SJCRH30 (cell line): ENCODE measurements at places on chromosomes 12 and 14. TPM values are rescaled to one million over a fixed set of nuclear protein-coding genes. Genes with fewer than 3 reads are reported as not detected.

The TAS2R7 gene
- 0.12 TPM in 1 of 2 replicates, not detected in the other for total RNA-seq

The RTN1 gene
- 0.46 and 0.49 TPM in 2 replicates for total RNA-seq

The DTX3 gene
- 157 and 192 TPM in 2 replicates for total RNA-seq

The CEBPE gene
- not detected in 2 replicates for total RNA-seq

The EID3 gene
- 0.48 and 0.63 TPM in 2 replicates for total RNA-seq

- H3K36me3 ChIP-seq: no peaks in the 10 kb centered on the region
- no peak overlapping the region for H3K27ac ChIP-seq
- H3K27me3 ChIP-seq: no peaks in the 10 kb centered on the region
- no peaks in the 10 kb centered on the region for H3K4me1 ChIP-seq
Observed at GRCh38 chr12:109236257-109236656, 72.8 kb downstream of the FOXN4 start.

- peaks cover 26% of the 10 kb centered on the region for H3K4me1 ChIP-seq
- no peaks in the 10 kb centered on the region for H3K36me3 ChIP-seq
- no peaks in the 10 kb centered on the region for H3K27me3 ChIP-seq
- H3K27ac ChIP-seq: peak overlapping the region; percentile 46
- peak; percentile 57 for DNase-seq
Observed at GRCh38 chr14:68011406-68012028, 191.9 kb downstream of the RAD51B start.

DNA sequence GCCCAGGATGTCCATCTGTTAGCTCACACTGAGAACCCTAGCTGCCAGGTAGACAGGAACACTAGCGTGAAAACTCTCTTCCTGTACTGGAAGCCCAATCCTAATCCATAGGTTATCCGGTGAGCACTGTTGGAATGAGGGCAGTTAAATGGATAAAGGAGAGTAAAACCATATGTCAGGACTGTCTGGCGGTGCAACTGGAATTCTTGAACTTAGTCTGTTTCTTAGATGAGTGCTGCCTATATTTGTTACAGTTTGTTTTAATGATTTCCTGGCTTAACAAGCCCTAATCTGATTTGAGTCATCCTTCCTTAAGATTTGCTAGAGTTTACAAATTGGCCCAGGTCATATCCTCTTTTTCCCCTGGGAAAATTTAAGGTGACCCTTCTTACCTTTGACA is 104.7 kb downstream of the ANO4 start:
- no peak overlapping the region for H3K27ac ChIP-seq
- no peak for DNase-seq
- no peaks in the 10 kb centered on the region for H3K27me3 ChIP-seq
- H3K4me3 ChIP-seq: no peak overlapping the region

DNA sequence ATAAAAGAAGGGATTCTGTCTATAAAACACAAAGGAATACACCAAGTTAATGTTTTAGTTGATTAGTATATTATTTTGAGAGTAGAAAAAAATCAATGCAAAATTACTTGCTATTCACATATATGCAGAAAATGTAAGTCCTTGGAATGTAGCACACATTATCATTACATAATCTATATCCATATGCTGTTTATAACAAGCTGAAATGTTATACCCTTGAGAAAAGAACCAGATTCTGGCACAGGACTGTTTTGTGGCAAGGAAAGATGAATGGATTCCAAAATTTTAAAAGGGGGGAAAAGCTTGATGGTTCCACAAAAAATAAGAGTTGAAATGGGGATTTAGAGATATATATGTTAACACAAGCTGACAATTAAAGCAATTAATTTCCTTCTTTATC is 153.6 kb downstream of the MSRB3 start:
- no peak for DNase-seq
- no peaks in the 10 kb centered on the region for H3K27me3 ChIP-seq
- no peak overlapping the region for H3K4me3 ChIP-seq
- H3K36me3 ChIP-seq: no peaks in the 10 kb centered on the region
- no peak overlapping the region for H3K27ac ChIP-seq
- H3K4me1 ChIP-seq: peaks cover 35% of the 10 kb centered on the region

DNA sequence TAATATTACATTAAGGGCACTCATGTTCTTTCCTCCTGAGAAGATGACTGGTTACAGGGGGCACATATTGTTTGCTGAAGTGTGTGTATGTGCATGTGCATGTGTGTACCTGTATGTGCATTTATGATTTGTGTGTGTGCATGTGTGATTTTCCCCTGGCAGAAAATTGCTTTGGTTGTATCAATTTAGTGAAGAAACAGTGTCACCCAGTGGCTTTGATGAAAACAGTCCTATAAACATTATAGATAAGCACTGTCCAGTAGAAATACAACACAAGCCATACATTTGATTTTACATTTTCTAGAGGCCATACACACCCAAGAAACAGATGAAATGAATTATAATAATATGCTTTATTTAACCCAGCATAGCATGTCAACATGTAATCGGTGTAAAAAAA is 8.6 kb downstream of the PDE3A start:
- H3K27ac ChIP-seq: no peak overlapping the region
- no peaks in the 10 kb centered on the region for H3K4me1 ChIP-seq
- no peaks in the 10 kb centered on the region for H3K36me3 ChIP-seq
- H3K4me3 ChIP-seq: no peak overlapping the region

- peak; percentile 17 for DNase-seq
- no peaks in the 10 kb centered on the region for H3K36me3 ChIP-seq
- H3K27me3 ChIP-seq: 0 out of 2 replicates have a peak, but pooled peaks cover 8% of the 10 kb centered on the region
- peaks cover 10% of the 10 kb centered on the region for H3K4me1 ChIP-seq
- no peak overlapping the region for H3K27ac ChIP-seq
Observed at GRCh38 chr14:99634443-99634842, 10.5 kb upstream of the HHIPL1 start.

DNA sequence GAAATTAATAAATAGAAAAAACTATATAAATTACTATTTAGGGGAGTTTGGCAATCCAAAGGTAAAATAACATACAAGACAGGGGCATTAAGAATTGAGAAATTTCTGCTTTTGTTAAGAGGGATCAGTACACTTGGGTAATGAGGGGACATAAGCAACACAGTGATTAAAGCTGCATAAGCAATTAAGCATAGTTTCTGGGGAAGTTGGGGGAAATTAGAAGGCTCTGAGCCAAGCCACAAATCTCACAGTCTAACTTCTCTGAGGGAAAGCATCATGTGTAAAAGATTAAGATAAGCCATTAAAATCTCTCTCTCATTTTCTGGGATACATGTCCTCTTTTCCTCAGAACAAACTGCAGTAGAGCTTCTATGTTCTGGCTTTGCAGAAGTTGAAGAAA is 533.9 kb upstream of the LRFN5 start:
- H3K4me3 ChIP-seq: no peak overlapping the region
- no peaks in the 10 kb centered on the region for H3K4me1 ChIP-seq
- no peak for DNase-seq
- H3K27ac ChIP-seq: no peak overlapping the region

DNA sequence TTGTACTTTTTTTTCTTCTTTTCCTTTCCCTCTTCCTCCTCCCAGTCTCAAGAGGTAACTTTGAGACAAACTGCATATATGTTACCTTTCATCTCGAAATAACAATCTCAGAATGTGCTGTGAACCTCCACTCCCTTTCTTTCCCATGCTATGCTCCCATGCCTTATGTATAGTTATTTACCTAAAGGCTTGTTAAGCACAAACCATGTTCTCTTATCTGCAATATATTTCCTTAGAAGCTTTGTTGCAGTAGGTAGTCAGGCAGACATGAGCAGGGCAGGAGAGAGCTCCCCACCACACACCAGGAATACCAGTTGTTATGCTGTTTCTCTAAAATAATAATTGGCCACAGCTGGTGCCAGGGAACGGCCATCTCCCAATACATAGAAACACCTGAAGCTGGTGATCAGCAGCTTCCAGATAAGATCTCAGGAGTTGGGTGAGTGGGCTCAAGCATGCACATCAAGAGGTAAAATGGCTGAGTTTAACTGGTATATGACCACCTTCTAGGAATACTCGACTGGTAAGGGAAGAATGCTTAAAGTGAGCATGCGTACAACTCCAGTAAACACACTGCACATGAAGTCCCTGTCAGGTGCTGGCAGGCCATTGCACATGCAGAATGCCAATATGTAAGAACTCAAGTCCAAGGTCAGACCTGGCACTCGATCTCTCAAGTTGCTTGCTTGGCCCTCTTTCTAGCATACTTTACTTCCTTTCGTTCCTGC is 14.8 kb upstream of the DHRS2 start:
- H3K36me3 ChIP-seq: no peaks in the 10 kb centered on the region
- no peaks in the 10 kb centered on the region for H3K4me1 ChIP-seq
- H3K27ac ChIP-seq: no peak overlapping the region
- H3K27me3 ChIP-seq: no peaks in the 10 kb centered on the region

- no peaks in the 10 kb centered on the region for H3K4me1 ChIP-seq
- H3K4me3 ChIP-seq: no peak overlapping the region
- no peak for DNase-seq
- no peak overlapping the region for H3K27ac ChIP-seq
- no peaks in the 10 kb centered on the region for H3K27me3 ChIP-seq
Observed at GRCh38 chr12:78560633-78561032, 303.9 kb upstream of the SYT1 start.

- no peaks in the 10 kb centered on the region for H3K4me1 ChIP-seq
- H3K27me3 ChIP-seq: no peaks in the 10 kb centered on the region
- H3K36me3 ChIP-seq: no peaks in the 10 kb centered on the region
- no peak overlapping the region for H3K4me3 ChIP-seq
Observed at GRCh38 chr12:1881936-1882335, 36.5 kb downstream of the CACNA2D4 start.

GRCh38 chr14:101080922-101081593 is 177.5 kb upstream of the RTL1 start:
- peaks cover 10% of the 10 kb centered on the region; the same call in 1 of the 2 replicates for H3K4me1 ChIP-seq
- no peak overlapping the region for H3K4me3 ChIP-seq
- no peak for DNase-seq

GRCh38 chr14:21072781-21073339 is 2.8 kb downstream of the ARHGEF40 start:
- no peak overlapping the region for H3K27ac ChIP-seq
- no peak overlapping the region for H3K4me3 ChIP-seq
- no peak for DNase-seq
- peaks cover 38% of the 10 kb centered on the region for H3K36me3 ChIP-seq

DNA sequence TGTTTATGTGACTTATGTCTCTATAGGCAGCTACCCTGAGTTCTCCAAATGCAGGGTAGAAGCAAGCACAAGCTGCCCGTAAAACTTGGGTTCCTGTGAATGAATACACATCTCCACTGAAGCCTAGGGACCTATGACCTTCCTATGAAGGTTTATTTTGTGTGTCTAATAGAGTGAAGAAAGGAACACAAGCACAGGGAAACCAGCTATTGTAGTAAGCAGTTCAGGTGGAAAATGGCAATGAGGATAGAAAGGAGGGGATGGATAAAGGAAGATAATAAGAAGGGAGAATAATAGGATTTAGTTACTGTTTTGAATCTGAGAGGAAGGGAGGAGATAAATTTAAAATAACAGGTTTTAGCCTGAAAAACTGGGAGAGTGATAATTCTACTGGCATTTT is 2.4 kb downstream of the PFKM start:
- H3K27ac ChIP-seq: no peak overlapping the region
- no peak for DNase-seq
- H3K27me3 ChIP-seq: peaks cover 11% of the 10 kb centered on the region
- H3K4me3 ChIP-seq: no peak overlapping the region
- no peaks in the 10 kb centered on the region for H3K36me3 ChIP-seq

DNA sequence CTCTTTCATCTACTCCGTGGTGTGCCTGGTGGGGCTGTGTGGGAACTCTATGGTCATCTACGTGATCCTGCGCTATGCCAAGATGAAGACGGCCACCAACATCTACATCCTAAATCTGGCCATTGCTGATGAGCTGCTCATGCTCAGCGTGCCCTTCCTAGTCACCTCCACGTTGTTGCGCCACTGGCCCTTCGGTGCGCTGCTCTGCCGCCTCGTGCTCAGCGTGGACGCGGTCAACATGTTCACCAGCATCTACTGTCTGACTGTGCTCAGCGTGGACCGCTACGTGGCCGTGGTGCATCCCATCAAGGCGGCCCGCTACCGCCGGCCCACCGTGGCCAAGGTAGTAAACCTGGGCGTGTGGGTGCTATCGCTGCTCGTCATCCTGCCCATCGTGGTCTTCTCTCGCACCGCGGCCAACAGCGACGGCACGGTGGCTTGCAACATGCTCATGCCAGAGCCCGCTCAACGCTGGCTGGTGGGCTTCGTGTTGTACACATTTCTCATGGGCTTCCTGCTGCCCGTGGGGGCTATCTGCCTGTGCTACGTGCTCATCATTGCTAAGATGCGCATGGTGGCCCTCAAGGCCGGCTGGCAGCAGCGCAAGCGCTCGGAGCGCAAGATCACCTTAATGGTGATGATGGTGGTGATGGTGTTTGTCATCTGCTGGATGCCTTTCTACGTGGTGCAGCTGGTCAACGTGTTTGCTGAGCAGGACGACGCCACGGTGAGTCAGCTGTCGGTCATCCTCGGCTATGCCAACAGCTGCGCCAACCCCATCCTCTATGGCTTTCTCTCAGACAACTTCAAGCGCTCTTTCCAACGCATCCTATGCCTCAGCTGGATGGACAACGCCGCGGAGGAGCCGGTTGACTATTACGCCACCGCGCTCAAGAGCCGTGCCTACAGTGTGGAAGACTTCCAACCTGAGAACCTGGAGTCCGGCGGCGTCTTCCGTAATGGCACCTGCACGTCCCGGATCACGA is 2.2 kb downstream of the SSTR1 start:
- H3K4me1 ChIP-seq: peaks cover 22% of the 10 kb centered on the region
- no peak for DNase-seq
- H3K27ac ChIP-seq: no peak overlapping the region
- H3K36me3 ChIP-seq: no peaks in the 10 kb centered on the region
- no peak overlapping the region for H3K4me3 ChIP-seq

GRCh38 chr14:60958146-60958545 is 22.7 kb downstream of the TRMT5 start:
- DNase-seq: no peak
- no peak overlapping the region for H3K4me3 ChIP-seq
- H3K27ac ChIP-seq: no peak overlapping the region

DNA sequence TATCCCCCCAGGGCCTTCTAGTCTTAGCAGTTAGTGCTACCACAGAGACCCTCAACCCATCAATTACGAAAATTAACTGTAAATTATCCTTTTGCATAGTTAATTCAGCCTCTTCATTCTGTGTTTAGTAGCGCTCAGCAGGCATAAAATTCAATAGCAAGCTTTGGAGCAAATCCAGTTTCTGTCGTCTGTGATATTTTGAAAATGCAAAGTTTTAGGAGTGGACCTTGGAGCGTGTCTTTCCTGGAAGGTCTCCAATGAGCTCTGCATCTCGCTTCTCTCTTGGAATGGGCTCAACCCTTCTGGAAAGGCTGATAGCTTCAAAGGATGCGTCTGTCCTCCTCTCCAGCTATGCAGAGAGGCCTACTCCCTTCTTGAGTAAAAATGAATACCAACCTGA is 222.9 kb downstream of the SLC15A4 start:
- no peak for DNase-seq
- H3K36me3 ChIP-seq: no peaks in the 10 kb centered on the region
- no peak overlapping the region for H3K4me3 ChIP-seq
- H3K27ac ChIP-seq: no peak overlapping the region

GRCh38 chr12:21607701-21608100 is 3.1 kb upstream of the GYS2 start:
- no peaks in the 10 kb centered on the region for H3K27me3 ChIP-seq
- H3K36me3 ChIP-seq: no peaks in the 10 kb centered on the region
- no peak overlapping the region for H3K27ac ChIP-seq
- DNase-seq: peak; percentile 10
- no peak overlapping the region for H3K4me3 ChIP-seq
